ENCODE measurements at places on chromosomes 5 and 9. TPM values are rescaled to one million over a fixed set of nuclear protein-coding genes. Genes with fewer than 3 reads are reported as not detected.
A peak's percentile ranks its signal among the peaks of the same experiment; 100 is the strongest.

GRCh38 chr5:132059696-132060500 is 557 bp upstream of the IL3 start:
- no peaks in the 10 kb centered on the region for H3K36me3 ChIP-seq
- no peak overlapping the region for H3K4me3 ChIP-seq
- peaks cover 45% of the 10 kb centered on the region for H3K4me1 ChIP-seq
- H3K27me3 ChIP-seq, result no peaks in the 10 kb centered on the region
- peak overlapping the region; percentile 82 for H3K27ac ChIP-seq

- H3K4me3 ChIP-seq, result no peak overlapping the region
- H3K27me3 ChIP-seq, result no peaks in the 10 kb centered on the region
- H3K27ac ChIP-seq, result no peak overlapping the region
- H3K4me1 ChIP-seq, result no peaks in the 10 kb centered on the region
- no peaks in the 10 kb centered on the region for H3K36me3 ChIP-seq
Observed at GRCh38 chr9:16659096-16659495, 211.4 kb downstream of the BNC2 start.

GRCh38 chr9:134717924-134718645 is 76.5 kb downstream of the COL5A1 start:
- no peak for DNase-seq
- no peak overlapping the region for H3K27ac ChIP-seq
- H3K4me3 ChIP-seq, result no peak overlapping the region
- peaks cover 7% of the 10 kb centered on the region for H3K36me3 ChIP-seq

DNA sequence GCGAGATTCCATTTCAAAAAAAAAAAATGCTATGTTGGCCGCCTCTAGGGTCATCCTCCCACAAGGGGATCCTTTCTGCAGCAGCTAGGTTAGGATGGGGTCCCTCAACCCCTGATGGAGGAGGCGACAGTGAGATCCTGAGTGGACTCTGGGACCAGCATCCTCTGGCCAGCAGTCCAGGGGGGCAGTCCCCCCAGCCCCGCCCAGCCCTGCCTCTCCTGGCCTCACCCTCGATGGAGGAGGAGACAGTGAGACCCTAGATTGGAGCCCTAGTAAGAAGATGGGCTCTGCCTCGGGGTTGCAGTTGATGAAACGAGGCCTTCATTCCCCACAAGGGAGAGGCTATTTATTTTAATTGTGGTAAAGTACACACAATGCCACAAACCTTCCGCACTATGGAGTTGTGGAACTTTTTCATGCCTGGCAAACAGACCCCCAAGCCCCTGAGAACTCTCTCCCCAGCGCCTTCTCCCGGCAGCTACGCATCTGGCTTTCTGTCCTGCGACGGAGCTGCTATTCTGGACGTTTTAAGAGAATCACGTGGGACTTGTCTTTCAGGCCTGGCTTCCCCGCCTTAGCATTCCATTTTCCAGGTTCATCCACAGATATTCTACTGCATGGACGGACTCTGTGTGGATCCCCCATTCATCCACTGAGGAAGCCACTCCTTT is 15.8 kb downstream of the VAV2 start:
- H3K27me3 ChIP-seq, result no peaks in the 10 kb centered on the region
- no peaks in the 10 kb centered on the region for H3K36me3 ChIP-seq
- H3K4me3 ChIP-seq, result no peak overlapping the region
- DNase-seq, result peak; percentile 40
- no peak overlapping the region for H3K27ac ChIP-seq

GRCh38 chr5:77607324-77607723 is 31.2 kb downstream of the OTP start:
- peaks cover 6% of the 10 kb centered on the region for H3K36me3 ChIP-seq
- no peak overlapping the region for H3K27ac ChIP-seq
- H3K4me1 ChIP-seq, result no peaks in the 10 kb centered on the region
- DNase-seq, result no peak
- peaks cover 27% of the 10 kb centered on the region for H3K27me3 ChIP-seq

GRCh38 chr9:19155106-19155935 is 28.0 kb upstream of the PLIN2 start:
- H3K4me1 ChIP-seq, result peaks cover 27% of the 10 kb centered on the region
- no peak overlapping the region for H3K4me3 ChIP-seq
- no peaks in the 10 kb centered on the region for H3K27me3 ChIP-seq
- DNase-seq, result no peak
- no peaks in the 10 kb centered on the region for H3K36me3 ChIP-seq

DNA sequence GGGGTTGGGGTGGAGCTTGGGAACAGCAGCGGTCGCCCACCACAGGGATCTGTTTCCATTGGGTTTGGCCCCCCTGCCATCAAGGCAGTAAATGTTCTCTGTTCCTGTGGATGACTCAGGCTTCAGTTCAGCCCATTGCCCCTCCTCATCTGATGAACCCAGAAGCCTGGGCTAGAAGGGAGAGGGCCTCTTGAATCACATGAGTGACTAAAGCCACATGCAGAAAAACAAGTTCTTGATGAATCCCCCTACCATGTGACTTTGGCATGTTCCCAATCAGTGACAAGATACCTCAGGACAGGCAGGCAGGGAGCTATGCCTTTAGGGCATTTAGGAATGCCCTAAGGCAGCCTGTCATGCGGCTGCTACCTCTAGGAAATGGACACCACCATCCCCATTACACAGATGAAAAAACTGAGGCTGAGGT is 2.5 kb downstream of the SH3PXD2B start:
- H3K27ac ChIP-seq, result no peak overlapping the region
- H3K4me3 ChIP-seq, result no peak overlapping the region
- peaks cover 16% of the 10 kb centered on the region for H3K4me1 ChIP-seq
- H3K36me3 ChIP-seq, result no peaks in the 10 kb centered on the region

- H3K27me3 ChIP-seq, result peaks cover 8% of the 10 kb centered on the region
- H3K27ac ChIP-seq, result no peak overlapping the region
- no peak overlapping the region for H3K4me3 ChIP-seq
- DNase-seq, result no peak
- peaks cover 2% of the 10 kb centered on the region for H3K4me1 ChIP-seq
- H3K36me3 ChIP-seq, result no peaks in the 10 kb centered on the region
Observed at GRCh38 chr9:27329291-27329690, 32.3 kb upstream of the EQTN start.

DNA sequence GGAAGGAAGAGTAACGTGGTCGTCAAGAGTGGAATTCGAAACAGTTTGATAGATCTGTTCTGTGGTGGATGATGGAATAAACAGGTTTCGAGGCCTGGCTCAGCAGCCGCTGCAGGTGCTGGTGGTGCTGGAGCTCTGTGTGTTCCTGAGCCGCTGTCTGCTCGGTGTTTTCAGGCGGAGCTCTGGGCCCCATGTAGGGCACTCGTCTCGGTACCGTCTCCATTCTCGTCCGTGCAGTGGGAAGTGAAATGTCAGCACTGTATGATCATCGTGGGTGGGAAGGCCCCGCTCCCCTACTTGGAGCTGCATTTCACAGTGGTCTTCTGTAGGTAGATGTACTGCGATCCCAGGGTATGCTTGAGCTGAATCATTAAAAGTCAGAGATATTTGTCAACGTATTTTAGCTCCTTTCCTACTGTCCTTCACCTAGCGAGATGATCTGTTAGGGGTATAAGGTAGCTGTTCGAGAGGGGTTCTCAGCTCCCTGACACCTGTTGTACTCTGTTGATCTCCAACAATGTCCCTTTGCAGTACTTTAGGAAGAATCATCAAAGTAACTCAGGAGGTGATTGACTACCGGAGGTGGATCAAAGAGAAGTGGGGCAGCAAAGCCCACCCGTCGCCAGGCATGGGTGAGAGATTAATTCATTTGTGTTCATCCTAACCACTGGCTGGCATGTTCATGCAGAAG is 35.9 kb downstream of the TENT4A start:
- H3K27ac ChIP-seq, result no peak overlapping the region
- DNase-seq, result no peak
- no peak overlapping the region for H3K4me3 ChIP-seq
- peaks cover 18% of the 10 kb centered on the region for H3K36me3 ChIP-seq

DNA sequence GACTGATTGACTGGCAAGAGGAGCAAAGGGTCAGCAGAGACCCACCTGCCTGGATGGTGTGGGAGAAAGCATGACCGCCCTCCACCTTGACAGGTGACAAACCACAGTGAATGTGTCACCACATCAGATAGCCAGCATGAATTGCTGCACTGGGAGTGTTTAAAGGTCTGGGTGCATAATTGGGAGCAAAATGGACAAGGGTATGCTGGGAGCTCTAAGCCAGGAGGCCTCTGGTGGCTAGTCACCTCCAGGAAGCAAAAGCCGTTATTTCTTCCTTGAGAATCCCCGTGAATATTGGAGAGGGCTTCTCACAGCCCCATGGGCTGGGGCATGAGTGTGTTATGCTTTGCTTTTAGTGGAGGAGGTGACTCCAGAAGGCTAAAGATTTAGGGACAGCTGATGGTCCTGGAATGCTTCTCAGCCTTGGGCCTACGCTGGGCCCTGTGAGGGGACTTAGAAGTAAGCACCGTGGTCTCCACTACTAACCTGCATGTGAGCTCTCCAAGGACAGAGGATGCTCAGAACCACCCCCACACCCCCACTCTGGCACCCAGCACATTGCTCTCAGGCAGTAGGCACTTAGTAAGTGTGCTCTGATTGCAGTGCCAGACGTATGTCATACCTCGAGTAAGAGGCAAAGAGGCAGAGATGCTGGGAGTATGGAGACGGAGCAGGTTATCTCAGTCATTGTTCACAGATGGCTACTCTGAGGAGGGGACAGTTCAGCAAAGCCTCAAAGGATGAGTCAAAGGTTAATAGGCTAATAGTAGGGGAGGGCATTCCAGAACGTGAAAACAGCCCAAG is 9.1 kb upstream of the IRF1 start:
- no peaks in the 10 kb centered on the region for H3K27me3 ChIP-seq
- peaks cover 64% of the 10 kb centered on the region for H3K4me1 ChIP-seq

The CEP120 gene
- total RNA-seq, result 35.8 TPM

DNA sequence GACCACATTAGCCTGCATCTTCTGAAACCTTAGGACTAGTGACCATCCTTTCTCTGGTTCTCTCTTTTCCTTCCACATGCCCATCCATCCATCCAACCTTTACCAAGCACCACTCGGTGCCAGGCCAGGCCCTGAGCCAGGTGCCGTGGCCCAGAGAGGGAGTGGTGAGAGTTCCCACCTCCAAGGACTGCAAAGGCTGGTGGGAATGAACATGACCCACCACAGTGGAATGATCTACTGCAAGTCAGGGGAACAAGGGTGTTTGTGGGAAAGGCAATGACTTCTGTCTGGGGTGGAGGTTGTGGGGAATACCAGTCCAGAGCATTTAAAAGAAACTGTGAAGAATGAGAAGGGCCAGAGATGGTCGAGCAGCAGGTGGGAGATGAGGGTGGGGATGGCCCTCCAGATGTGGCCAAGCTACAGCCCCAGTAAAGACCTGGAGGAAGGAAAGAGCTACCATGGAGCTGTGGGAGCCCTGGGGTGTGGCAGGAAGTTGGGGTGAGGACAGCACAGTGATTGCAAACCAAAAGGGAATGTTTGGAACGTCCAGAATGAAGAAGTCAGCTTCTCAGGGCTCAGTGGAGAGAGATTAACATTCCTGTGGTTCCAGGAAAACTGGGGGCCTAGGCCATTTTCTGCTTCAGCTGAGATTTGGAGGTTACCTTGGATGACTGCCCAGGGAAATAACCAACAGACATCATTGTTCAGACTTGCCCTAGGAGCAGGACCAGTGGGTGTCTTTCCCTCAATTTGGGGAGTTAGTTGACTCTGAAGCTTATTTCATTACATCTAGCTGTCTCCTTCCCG is 30.7 kb upstream of the CORO2A start:
- H3K4me1 ChIP-seq, result peaks cover 2% of the 10 kb centered on the region
- H3K27ac ChIP-seq, result peak overlapping the region; percentile 44
- no peak overlapping the region for H3K4me3 ChIP-seq
- no peaks in the 10 kb centered on the region for H3K36me3 ChIP-seq
- H3K27me3 ChIP-seq, result no peaks in the 10 kb centered on the region

GRCh38 chr5:105146867-105147266 is 1584.3 kb upstream of the NUDT12 start:
- H3K4me3 ChIP-seq, result no peak overlapping the region
- no peak for DNase-seq

DNA sequence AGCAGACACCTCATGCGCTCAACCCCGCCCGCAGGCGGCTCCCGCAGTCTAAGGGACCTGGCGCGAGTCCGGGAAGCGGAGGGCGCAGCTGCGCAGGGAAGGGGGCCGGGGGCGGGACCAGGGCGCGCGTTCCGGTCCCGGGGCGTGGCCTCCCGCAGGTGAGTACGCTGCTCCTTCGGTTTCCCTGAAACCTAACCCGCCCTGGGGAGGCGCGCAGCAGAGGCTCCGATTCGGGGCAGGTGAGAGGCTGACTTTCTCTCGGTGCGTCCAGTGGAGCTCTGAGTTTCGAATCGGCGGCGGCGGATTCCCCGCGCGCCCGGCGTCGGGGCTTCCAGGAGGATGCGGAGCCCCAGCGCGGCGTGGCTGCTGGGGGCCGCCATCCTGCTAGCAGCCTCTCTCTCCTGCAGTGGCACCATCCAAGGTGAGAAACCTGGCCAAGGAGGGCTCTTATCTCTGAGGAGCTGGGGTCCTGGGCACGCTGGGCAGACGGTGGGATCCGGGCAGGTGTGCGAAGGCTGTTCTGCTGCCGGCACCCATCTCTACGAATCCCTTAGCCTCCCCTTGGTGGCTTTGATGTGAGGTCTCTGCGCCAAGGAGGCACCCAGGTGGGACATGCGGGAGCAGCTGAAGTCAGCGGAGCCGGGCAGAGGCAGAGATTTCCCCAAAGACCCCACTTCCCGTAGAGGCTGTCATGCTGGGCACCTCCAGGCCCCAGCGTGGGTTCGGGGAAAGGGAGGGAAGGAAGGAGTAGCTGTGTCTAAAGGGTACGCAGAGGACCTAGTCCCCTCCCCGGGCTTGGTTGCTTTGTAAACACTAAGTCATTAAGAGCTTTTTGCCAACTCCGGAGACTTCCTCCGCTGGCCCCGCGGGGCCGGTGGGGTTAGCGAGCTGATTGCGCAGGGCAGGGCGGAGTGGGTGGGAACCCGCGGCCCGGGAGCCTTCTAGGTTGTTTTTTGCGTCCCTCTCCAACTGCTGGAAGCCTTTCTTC is at the start of gene F2RL1:
TSS of gene F2RL1 (plus strand) at position 187 of the 988 bp plus-strand sequence. CDS start at position 340, 153 bp downstream.
- DNase-seq, result no peak
- H3K27me3 ChIP-seq, result peaks cover 55% of the 10 kb centered on the region
- H3K4me3 ChIP-seq, result peak within 1 kb of the TSS; percentile 62
- no peak within 1 kb of the TSS for H3K27ac ChIP-seq

GRCh38 chr9:28031521-28032267 is 458.4 kb upstream of the C9orf72 start:
- H3K36me3 ChIP-seq, result peaks cover 4% of the 10 kb centered on the region
- no peaks in the 10 kb centered on the region for H3K27me3 ChIP-seq
- DNase-seq, result no peak
- H3K27ac ChIP-seq, result no peak overlapping the region
- no peak overlapping the region for H3K4me3 ChIP-seq
- H3K4me1 ChIP-seq, result no peaks in the 10 kb centered on the region

The ADGRD2 gene
- not detected for total RNA-seq

The CDKN2B gene
- total RNA-seq, result 1.6 TPM

The SLIT3 gene
- 0.14 TPM for total RNA-seq

The BAAT gene
- not detected for total RNA-seq

DNA sequence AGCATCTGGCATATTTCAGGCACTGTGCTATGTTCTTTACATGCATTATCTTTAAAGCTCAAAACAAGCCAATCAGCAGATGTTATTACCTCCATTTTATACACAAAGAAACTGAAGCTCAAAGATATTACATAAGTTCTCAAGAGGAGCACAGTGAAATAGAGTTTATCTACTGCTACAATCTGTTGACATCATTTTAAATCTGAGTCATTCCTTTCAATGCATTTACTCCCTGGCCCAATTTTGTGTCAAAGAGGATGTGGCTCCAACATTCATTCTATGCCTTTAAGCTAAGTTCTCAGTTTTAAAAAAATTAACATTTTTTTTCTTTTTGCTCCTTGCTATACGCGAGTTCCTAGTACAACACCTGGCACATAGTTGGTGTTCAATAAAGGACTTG is 486.3 kb upstream of the ZNF462 start:
- no peak for DNase-seq
- H3K27ac ChIP-seq, result no peak overlapping the region
- H3K4me1 ChIP-seq, result peaks cover 11% of the 10 kb centered on the region
